NCI-H2227 treated with DMSO at 0.1 percent for 48 hours (cell line): ENCODE measurements at places on chromosomes 5 and 9.
A peak's percentile ranks its signal among the peaks of the same experiment; 100 is the strongest.

GRCh38 chr5:68331192-68332079 lies 115.9 kb downstream of the PIK3R1 start:
- DNase-seq = no peak

DNA sequence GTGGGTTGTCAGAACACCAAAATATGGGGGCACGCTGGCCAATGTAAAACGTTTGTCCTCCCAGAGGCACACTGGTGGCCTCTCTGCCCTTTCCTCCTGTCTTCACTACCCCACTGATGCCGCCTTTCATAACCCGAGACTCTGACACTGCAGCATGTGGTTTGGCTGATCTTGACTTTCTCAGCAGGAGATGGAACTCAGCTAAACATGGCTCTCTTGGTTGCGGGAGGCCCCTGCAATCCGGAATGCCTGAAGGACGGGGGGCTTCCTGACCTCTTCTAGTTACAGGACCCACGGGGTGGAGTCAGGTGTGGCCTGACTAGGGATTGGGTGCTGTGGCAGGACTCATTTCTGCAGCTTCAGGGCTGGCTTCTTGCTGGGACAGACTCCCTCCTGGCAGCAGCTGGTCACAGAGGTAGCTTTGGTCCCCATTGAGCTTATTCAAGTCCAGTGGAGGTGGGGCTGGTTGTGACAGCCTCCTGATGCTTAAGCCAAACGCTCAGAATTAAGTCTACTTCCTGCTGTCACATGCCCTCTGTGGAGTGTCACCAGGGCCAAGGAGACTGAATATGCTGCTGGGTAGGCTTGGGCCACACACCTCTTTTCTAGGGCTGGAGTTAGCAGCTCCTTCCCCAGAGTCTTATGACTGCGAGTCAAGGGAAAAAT lies 44.2 kb downstream of the NXNL2 start:
- DNase-seq = no peak

- DNase-seq = no peak
These were observed 33.3 kb downstream of the TLE1 start for GRCh38 chr9:81656004-81656403.

DNA sequence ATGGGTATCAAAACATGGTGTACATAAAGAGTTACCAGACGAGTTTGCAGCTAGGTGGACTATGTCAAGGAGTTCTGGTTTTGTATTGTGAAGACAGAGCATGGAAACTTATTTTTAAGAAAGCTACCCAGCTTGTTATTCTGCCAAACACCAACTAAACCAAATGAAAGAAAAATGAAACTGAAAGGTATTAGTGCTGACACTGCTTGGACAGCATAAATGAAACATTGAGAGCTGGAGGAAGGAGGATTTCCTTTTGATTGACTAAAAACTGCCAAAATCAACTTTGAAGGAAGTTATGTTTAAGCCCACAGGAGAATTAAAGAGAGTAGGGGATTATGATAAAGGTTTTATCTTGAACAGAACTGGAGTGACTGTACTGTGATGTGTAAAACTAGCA lies 766.2 kb downstream of the PTPRD start:
- DNase-seq = no peak

- peak; percentile 5 for DNase-seq
These were observed 61.8 kb downstream of the COX7C start for GRCh38 chr5:86679529-86679928.

DNA sequence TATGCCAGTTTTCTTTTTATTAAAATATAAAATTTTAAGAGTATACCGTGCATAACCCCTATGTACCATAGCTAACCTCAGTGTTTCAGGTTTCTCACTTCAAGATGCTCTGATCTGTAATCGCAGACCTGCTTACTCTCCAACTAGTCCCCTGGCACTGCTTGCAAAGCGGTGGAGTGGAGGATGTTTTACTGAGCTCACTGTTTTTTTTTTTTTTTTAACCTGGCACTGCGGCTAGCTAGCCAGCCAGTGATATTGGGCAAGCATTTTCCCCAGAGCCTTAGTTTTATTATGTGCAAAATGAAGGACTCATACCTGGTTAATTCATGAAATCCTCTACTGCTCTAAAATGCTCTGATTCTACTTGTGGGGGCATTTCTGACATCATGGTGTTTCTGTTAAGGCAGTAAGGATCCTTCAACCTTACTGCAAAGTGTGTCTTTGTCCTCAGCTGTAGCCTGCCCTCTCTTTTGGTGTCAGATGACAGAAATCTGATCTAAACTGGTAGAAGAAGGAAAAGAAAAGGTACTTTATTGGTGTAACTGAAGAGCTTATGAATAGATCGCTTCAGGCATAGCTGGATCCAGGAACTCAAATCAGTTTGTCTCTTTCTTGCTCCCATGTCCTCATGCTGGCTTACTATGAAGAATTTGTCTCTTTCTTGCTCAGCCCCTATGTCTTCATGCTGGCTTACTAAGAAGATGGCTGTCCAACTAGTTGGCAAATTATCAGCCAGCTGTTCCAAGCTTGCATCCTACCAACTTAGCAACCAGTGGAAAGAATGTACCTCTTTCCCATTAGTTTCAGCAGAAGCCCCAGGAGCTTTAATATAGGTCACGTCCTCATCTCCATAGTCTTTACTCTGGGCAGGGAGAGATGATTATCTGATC lies 59.8 kb downstream of the DOCK2 start:
- DNase-seq = no peak

DNA sequence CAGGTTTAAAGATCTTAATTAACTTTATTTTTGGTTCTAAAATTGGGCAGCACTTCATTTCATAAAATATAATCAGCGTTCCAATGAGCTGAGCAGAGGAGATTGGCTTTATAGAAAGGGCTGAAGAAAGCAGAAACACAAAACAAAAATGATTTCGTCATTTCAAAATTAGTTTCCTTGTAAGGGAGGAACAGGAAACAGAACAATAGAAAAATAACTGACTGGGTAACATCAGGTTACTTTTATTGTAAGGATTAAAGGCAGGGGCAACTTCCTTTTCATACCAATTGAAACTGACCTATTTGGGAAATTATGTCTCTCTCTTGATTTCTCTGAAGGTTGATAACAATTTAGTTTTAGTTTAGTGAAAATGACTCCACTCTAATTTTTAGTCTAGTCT lies 157.1 kb downstream of the ATP10B start:
- no peak for DNase-seq

GRCh38 chr5:18749763-18750162 lies 1115.5 kb downstream of the TAF11L14 start:
- DNase-seq = no peak

GRCh38 chr5:177366528-177367322 lies 9.0 kb downstream of the RGS14 start:
- peak; percentile 9 for DNase-seq

GRCh38 chr5:168600409-168600808 lies 21.2 kb upstream of the PANK3 start:
- no peak for DNase-seq

- DNase-seq = no peak
These were observed 433.2 kb downstream of the MAT2B start for GRCh38 chr5:163938595-163938994.

GRCh38 chr5:164000819-164001218 lies 495.4 kb downstream of the MAT2B start:
- DNase-seq = no peak

- no peak for DNase-seq
These were observed 234.7 kb downstream of the HSPA4 start for GRCh38 chr5:133286483-133286882.

DNA sequence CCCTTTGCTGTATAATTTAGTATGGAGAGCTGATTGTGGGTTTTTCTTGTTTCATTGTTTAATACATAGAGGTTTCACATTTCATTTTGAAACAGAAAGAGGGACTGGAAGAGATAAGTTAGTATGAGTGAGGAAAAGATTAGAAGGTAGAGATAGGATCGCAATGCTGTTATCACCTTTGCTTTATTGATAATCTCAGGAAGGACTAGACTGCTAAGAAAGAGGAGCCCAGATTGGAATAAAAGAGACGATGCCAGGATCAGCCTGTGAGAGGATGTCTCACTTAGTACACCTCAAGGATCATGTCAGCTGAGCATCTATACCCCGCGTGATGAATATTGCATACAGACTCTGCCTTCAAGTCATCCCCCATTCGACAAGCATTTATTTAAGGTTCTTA lies 178.0 kb upstream of the DMAC1 start:
- DNase-seq = no peak

DNA sequence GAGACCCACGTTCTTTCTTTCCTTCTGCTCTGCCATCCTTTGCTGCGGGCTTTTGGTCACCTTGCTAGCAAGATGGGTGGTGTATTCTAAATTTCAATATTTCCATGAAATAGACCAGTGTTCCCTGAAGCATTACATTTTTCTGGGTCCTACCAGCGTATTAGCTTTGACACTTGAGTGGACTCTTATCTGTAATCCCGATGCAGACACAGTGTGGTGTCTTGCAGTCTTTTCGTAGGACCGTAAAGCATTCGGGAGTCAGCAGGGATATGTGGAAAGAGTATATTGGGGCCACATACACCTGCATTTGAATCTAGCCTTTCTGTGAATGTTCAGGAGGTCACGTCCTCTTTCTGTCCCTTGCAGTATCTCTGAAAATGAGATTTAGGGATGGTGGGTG lies 124.7 kb upstream of the CPEB4 start:
- DNase-seq = no peak
